T-helper 17 cell (primary cell): ENCODE measurements at places on chromosomes 2 and 18. TPM values are rescaled to one million over a fixed set of nuclear protein-coding genes. Genes with fewer than 3 reads are reported as not detected.

Gene AMMECR1L
- total RNA-seq = 15.6 TPM

Gene SLC4A5
- total RNA-seq = 10.5 TPM

Gene SERPINB10
- total RNA-seq = not detected

DNA sequence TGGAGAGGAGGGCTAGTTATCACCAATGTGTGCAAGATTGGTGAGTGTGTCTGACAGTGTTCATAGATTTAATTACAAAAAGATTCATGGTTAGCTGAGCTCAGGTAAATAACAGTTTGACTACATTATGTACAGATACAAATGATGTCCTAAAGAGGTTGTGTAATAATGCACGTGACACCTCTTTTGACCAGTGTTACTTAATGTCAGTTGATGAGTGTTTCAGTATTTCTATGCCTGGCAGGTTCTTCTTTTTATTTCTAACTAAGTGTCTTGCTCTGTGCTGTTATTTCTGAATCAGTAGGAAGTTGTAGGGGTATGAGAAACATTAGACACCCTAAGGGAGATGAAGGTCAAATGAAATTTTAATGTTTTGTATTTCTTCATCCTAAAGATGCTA, 7.9 kb upstream of the INHBB start:
- DNase-seq = no peak

GRCh38 chr2:113407446-113408099, 29.9 kb upstream of the ZNG1B start:
- no peak for DNase-seq

DNA sequence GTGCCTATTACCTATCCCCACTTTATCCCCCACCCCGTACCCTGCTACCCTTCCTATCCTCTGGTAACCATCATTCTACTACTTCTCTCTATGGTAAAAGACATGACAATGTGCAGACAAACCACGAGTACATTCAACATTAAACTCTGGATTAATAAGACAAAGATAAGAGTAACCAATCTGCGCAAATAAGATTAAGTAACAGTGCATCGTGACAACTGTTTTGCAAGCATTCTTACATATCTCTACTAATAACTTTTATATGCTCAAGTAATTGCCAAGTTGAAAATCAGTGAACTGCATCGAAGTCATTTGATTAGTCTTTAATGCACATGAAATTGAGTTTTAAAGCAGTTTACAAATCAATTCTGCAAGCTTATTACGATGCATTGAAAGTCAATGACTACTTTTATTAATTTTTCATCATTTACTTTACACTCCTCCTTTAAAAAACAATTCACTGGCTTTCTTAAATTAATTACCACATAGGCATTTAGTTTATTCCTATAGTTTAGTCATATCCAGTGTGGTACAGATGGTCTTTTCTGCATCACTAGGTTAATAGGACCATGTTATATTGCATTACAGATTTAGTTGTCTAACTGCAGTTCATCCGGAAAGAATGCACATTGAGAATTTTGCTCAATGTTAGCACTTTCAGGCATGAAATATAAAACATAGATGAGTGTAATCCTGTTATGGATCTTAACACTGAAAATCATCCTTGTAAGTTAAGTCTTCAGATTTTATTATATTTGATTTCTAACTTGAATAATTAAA, 178.1 kb downstream of the GCA start:
- DNase-seq = no peak

Gene IL36B
- total RNA-seq = not detected

DNA sequence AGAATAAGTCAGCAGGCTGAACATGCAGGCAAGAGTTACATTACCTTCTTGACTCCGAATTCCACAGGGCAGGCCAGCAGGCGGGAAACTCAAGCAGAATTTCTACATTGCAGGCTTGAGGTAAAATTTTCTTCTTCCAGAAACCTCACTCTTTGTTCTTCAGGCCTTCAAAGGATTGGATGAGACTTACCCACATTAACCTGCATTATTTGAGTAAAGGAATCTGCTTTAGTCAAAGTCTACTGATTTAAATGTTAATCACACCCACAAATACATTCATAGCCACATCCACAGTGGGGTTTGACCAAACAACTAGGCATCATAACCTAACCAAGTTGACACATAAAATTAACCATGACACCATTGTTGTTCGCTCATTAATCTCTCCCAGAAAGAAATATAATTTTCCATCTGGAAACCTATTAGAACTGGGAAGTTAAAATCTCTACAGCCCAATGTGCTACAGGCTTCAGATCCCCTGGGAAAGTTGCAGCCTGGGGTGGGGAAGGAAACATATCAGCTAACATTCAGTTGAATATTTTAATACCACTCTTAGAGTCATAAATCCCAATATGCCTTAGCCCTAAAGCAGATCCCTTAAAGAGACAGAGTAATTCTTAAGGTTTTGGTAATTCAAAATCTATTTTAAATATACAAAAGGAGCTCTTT, 468.2 kb upstream of the TNP1 start:
- DNase-seq = no peak

DNA sequence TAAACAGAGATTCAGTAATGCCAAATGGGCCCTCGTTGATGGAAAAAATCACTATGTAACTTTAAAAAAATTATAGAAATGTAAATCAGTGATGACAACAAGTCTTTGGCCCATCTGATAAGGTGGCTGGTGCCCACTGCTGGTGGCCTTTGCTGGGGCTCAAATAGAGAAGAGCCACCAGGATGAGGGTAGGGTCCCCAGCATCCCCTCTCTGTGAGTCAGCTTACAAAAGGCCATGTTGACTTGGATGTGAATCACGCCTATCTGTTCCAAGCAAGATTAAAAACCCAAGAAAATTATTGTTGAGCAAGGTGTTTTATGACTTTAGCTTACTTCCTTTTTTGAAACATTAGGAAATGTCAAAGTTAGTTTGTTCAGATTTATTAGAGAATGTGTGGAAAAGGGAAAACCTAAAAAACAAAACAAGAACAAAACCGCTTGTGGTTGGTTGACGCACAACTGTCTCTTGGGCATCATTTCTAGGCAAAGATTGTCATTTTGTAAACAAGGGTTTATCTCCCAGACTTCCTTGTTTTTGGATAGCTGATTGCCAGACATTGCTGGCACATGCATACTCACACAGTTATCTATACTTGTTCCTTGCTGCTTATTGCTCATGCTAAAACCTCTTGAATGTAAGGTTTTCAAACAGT, 53.7 kb upstream of the ZNF396 start:
- DNase-seq = no peak

DNA sequence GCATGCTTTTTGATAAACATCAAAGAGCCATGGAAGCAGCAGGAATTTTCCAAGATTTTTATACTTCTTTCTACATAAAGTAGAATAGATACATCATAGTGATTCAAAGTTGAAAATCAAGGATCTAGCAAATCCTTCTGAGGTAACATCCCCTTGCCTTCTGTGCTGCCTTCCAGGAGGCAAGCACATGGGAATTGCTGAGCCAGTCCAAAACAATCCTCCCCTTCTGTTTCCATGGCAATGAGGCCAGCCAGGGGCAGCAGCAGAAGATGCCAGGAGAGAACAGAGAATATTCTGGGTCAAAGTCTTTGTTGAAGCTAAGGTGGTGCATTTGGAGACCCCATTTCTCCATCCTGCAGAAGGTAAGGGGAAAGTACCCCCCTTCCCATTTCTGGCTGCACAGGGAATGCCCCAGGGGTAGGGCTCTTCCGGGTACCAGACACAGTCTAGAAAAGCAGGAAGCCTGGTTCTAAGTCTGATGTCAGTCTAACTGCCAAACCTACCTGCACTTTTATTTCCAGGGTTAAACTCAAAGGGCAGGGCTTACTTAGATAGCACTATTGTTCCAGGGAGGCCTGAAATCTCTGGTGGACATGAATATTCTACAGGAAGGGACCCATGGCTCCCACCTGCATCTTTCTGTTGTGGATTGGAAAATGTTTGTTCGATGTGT, 22.1 kb downstream of the CENPA start:
- DNase-seq = no peak

DNA sequence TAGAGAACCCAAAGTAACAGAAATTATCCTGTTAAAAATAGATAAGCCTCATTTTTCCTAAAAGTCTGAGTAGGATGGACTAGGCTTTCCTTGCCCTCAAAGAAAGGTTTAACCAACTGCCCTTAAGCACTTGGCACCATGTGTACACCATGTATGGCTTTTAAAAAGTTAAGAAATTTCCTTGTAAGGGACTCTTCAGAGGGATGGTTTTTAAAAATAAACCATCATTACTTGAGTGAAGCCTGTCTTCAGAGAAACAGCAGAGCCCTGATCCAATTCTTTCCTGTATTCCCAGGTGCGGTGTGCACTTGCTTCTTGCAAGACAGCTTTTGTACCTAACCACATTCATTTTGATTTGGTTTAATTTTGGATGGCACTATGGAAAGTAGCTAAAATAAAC, 1.1 kb upstream of the NEMP2 start:
- no peak for DNase-seq

DNA sequence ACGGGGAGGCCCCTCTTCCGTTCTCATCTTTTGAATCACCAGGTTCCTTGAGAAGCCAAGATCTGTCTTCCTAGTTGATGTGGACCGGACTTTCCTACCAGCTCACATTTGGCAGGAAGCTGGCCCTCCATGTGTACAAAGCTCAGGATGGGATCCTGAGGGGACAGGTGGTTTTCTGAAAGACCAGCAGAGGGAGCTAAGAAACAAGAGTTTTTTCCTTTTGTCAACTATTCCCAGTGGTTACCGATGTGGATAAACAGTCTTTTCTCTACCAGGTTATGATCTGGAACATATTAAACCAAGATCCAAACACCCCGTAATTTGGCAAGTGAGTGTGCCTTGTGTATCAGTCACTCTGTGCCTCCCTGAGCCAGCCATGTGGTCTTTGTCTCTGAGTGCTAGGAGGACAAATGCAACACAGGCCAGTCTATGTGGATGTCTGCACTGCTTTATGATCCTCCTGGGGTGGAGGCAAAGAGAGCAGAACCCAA, 25.1 kb upstream of the ARHGAP25 start:
- DNase-seq = no peak

Gene ANO7
- 0.20 TPM for total RNA-seq

Gene GPC1
- 1.5 TPM for total RNA-seq

Gene FER1L5
- total RNA-seq = not detected

- DNase-seq = no peak
These were observed 18.3 kb downstream of the HS6ST1 start for GRCh38 chr2:128300151-128301020.

Gene DSG4
- not detected for total RNA-seq

Gene IL1A
- 0.44 TPM for total RNA-seq

DNA sequence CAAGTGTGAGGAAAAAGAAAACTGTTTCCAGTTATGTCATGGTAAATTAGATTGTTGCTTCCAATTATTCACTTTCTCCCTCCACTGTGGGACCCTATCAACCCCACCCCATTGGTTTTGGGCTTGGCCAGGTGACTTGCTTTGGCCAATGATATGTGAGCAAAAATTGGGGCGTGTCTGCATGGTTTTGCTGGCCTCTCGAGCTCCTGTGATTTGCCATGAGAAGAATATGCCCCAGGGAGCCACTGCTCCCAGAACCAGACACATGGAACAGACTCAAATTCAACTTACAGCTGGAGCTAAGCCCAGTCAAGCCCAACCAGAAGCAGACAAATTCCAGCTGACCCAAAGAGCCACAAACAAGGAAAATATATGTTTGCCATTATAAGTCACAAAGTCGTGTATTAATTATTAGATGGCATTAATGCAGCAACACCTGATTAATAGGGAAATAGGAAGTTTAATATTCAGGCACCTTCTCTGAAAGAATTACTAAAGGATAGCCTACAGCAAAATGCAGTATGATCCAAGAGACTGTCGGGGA, 248.9 kb downstream of the ANAPC1 start:
- DNase-seq = no peak

DNA sequence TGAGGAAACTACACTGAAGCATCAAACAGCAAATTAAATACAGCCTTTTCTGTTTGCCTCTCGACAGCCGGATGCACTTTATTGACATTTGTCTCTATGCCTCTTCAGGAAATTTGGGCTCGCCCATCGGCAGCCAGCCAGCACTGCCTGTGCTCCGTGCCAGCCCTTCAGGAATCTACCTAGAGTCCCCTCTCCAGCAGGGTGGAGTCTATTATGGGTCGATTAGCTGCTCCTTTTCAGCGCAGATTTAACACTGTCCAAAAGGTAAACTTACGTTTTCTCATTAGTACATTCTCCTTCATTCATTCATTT, 91.5 kb downstream of the MYCN start:
- no peak for DNase-seq

Gene FSHR
- not detected for total RNA-seq

- no peak for DNase-seq
These were observed 39.6 kb downstream of the MGAT4A start for GRCh38 chr2:98691303-98691702.

DNA sequence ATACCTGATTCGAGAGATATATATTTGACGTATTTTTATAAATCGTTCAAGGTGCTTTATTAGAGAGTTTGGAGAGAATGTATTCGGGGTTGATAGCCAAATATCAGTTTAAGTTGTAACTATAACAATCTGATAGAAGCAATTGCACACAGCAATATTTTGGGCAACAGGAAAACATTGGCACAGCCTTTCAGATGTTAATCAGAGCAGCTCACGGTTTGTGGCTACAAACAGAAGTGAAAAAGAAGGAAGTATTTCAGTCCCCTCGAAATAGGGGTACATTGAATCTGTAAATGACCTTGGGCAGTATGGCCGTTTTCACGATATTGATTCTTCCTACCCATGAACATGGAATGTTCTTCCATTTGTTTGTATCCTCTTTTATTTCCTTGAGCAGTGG, 20.6 kb downstream of the SERPINB10 start:
- DNase-seq = no peak

DNA sequence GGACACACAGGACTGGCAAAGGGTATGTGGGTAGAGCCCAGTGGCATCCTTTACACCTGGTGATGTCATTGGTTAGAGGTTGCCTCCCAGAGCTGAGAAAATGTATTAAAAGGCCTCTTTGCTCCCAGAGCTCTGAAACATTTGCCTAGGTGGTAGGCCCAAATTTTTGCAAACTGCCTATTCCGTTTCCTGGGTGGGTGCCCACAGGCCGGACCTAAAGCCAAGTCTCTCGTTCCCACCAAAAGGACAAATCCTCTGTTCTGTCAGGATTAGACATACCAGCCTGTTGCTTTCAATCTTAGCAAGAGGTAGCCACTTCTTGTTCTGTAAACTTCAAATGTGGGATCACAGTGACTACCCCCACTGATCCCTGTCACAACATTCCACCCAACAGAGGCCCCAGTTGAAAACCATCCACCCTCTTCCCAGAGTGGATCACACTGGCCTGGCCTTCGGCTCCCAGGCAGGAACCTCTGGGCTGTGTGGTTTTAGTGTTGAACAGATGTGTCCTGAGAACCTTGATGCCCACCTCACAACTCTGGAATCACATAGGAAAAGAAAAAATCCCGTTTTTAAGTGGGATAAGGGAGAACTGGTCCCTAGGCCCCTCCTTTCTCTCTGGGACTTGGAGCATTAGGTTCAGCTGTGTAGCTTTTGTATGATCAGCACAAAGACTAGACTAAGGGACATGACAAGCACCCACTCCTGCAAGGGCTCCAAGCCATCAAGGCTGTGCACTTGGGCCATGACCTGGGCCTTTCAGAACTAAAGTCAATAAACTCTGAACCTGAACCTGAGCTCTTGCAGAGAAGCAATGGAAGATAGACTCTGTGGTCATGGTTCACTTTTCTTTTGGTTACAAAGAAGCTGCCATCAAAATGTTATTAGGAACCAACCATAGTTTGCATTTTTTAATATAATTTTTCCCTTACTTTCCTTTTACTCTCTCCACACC, 211.3 kb downstream of the CYP26B1 start:
- no peak for DNase-seq

GRCh38 chr2:105521176-105521575, 122.3 kb upstream of the FHL2 start:
- no peak for DNase-seq
